Common myeloid progenitor, CD34-positive (primary cell): ENCODE measurements at places on chromosomes 13 and 19.

- no peak for DNase-seq
Observed at GRCh38 chr13:28583651-28584091, 75.3 kb upstream of the POMP start.

DNA sequence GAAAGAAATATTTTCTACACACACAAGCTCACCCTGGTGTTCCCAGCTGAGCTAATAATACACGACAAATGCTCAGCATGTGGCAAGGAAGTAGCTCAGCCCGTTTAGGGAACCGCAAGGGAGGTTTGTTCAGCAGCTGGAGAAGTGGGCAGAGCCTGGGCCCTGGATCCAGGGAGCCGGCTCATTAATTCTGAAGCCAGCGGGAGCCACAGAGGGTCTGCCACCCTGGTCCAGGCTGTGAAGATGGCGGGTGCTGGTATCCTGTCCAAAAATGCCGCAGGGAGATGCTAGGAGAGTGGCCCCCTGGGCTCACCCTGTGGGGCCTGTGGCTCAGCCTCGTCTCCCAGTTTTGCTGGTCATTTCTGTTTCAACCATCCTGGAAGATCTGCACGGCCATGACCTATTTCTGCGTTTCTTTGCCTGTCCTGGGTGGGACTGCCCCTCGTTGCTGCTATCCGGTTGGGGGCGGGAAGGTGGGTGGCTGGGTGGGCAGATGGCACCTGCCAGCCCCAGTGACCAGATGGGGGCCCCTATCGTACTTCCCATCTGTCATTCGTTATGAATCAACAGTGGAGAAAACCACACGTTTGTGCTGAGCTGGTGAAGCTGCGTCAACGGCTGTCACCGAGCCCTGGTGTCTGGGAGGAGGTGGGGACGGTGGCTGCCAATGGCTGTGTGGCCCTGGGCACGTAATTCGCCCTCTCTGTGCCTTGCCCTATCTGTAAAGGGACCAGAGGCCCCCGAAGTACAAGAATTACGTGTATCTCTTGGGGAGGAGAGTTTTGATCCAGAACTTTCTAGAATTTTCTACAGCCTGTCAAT is 2.7 kb upstream of the GNA15 start:
- DNase-seq, result peak; percentile 94

DNA sequence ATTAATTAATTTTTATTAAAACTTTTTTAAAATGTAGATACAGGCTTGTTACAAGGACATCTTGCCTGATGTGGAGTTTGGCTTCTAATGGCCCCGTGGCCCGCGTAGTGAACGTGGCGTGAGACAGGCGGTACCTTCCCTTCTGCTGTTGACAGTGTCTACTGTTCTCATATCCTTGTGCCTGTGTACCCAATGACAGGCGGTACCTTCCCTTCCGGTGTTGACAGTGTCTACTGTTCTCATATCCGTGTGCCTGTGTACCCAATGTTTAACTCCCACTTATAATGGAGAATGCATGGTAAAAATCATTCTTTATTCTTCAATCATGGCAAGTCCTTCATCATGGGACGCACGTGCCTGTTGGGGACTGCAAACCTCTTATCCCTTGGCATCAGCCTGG is 79.1 kb upstream of the ZNF835 start:
- no peak for DNase-seq

- DNase-seq, result peak; percentile 75
Observed at GRCh38 chr19:46016426-46017094, 6.3 kb downstream of the PGLYRP1 start.

- DNase-seq, result peak; percentile 75
Observed at GRCh38 chr13:46687810-46688209, 109.2 kb downstream of the ESD start.

- DNase-seq, result peak; percentile 40
Observed at GRCh38 chr19:7916103-7916954, 1.7 kb downstream of the TGFBR3L start.

- no peak for DNase-seq
Observed at GRCh38 chr13:113083402-113084061, 22.1 kb upstream of the F7 start.

GRCh38 chr13:106594980-106595379 is 27.0 kb upstream of the ARGLU1 start:
- DNase-seq, result no peak

GRCh38 chr19:2413629-2414028 is 13.8 kb downstream of the TIMM13 start:
- no peak for DNase-seq

- DNase-seq, result no peak
Observed at GRCh38 chr13:106755542-106755941, 187.6 kb upstream of the ARGLU1 start.

DNA sequence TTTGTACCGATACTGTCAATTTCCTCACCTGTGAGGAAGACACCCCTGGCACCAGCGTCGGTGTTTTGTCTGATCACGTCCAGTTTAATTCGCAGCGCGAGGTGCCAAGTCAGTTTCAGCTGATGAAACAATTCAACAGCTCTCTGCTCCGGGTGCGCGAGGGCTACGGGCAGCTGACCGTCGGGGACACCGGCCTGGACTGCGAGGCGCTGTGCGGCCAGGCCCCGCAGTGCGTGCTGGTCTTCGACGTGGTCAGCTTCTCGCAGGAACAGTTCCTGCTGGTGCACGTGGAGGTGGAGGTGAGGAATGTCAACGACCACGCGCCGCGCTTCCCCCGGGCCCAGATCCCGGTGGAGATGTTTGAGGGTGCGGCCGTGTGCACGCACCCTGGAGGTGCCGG is 171.5 kb downstream of the OLFM4 start:
- no peak for DNase-seq

DNA sequence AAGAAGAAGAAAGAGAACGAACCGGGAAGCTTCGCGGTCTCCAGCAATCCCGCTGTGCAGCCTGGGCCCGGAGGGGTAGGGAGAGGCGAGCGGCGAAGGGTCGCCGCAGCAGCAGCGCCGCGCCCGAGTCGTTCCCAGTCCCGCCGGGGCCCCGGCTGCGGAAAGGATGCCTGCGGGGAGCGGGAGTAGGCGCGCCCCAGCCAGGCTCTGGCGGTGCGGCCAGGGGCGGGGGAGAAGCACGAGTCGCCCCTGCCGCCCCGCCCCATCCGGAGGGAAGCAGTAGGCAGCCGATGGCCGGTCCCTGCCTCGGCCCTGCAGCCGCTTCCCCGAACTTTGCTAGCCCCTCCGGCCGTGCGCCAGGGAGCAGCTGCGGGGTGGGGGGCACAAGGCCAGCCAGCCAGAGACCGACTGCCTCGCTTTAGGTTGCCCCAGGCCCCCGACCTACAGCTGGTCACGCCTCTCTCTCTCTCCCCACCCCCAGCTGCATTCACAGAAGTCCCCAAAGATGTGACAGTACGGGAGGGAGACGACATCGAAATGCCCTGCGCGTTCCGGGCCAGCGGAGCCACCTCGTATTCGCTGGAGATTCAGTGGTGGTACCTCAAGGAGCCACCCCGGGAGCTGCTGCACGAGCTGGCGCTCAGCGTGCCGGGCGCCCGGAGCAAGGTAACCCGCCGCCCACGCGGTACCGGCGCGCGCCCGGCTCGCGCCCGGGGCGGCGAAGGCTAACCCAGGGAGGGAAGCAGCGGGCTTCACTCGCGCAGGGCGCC is 1.1 kb downstream of the VSTM2B start:
- no peak for DNase-seq

DNA sequence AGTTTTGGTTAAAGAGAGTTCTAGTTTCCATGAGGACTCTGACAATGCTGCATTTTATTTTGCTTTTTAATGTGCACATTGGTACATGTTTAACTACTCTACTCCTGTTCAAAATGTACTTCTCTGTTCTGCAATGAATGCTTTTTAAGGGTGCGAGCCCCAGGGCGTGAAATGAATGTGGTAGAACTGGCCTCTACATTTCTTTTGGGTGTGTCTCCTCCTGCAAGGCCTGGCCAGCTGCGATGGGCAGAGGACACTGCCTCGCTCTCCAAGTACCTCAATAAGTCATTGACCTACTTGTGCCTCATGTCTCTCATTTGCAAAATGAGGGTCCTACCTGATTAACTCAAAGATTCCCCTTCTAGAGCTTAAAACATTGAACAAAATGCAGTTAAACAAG is 6.7 kb downstream of the RGS9BP start:
- no peak for DNase-seq

- no peak for DNase-seq
Observed at GRCh38 chr13:103273825-103274224, 207.6 kb upstream of the SLC10A2 start.

DNA sequence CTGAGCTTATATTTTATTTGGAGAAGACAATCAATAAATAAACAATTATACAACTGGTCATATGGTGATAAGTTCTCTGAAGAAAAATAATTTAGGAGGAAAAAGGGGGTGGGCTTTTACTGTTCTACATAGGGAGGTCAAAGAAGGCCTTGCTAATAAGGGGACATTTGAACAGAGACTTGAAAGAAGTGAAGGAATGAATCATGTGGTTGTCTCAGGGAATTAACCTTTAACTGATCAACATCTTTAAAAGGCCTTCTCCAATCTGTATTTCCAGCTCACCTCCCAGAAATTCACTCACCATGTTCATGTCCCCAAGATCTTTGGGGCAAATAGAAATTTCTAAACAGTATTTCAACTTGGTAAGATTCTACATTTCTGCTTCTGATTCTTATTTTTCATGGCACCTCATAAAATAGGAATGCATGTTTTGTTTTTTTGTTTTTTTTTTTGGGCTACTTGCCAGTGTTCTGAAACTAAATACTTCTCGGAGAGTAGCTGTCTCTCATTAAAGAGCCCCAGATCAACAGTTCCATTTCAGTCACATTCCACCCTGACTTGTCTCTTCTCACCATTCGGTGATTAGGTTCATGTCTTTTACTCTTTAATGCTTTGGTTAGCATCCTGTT is 19.2 kb upstream of the LPAR6 start:
- peak; percentile 28 for DNase-seq

DNA sequence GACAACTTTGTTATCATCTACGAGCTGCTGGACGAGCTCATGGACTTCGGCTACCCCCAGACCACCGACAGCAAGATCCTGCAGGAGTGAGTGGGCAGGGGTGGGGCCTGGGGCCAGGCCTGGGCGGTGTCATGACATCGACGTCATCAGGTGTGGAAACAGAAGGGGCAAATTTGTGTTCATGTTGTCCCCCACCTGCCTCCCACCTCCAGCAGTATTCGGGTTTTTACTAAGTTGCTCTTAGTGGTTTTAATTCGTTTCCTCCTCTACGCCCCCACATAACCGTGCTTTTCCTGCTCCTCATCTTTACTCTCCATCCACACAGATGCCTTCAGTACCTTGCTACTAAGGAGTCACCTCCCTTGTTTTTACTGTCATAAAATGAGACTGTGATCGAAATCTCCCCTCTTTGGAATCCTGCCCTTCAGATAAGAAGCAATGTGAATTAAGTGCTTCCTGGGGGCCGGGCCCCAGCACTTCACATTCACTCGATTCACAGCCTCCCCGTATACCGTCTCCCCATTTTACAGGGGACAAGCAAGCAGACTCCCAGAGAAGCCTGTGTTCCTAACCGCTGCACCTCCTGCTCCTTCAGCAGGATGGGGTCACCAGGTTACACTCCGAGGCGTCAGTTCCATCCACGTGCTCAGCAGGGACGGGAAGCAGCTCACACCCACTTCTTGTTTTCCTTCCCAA is 10.5 kb downstream of the AP1M1 start:
- no peak for DNase-seq

- no peak for DNase-seq
Observed at GRCh38 chr13:66219506-66219905, 1010.6 kb downstream of the PCDH9 start.

DNA sequence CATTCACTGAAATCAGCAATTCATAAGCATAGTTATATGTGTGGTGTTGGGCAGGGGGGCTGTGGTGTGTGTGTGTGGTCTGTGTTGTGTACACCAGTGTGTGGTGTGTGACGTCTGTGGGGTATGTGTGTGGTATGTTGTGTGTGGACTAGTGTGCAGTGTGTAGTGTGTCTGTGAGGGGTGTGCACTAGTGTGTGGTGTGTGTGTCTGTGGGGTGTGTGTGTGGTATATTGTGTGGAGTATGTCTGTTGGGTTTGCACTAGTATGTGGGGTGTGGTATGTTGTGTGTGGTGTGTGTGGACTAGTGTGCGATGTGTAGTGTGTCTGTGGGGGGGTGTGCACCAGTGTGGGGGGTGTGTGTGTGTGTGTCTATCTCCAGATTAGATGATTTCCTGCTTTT is 7.2 kb upstream of the CDC16 start:
- DNase-seq, result no peak

GRCh38 chr19:58563823-58564222 is 5.4 kb upstream of the UBE2M start:
- no peak for DNase-seq

GRCh38 chr19:48310227-48310626 is 15.1 kb upstream of the EMP3 start:
- DNase-seq, result no peak
